Bone marrow (tissue), 2 donors: ENCODE measurements at places on chromosomes 5 and 9.

DNA sequence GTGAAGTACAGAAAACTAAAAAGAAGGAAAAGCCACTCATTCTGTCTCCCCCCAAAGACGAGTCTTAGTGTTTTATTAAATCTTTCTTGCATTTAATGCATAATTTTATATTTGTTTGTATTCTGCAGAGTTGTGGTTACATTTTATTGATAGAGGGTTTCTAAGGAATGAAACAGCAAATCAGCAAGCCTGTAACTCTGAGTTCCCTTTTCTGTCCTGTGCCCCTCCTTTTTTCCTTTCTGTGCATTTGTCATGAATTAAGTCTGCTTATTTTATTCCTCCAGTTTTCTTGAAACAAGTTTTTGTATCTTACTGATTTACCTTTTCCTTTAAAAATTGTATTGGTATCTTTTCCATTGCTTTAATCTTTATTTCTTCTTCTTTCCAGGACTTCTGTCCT, 132.8 kb downstream of the MUSK start:
- DNase-seq, result no peak

- no peak for DNase-seq
Measured at GRCh38 chr9:84111726-84112125, 131.1 kb downstream of the RMI1 start.

DNA sequence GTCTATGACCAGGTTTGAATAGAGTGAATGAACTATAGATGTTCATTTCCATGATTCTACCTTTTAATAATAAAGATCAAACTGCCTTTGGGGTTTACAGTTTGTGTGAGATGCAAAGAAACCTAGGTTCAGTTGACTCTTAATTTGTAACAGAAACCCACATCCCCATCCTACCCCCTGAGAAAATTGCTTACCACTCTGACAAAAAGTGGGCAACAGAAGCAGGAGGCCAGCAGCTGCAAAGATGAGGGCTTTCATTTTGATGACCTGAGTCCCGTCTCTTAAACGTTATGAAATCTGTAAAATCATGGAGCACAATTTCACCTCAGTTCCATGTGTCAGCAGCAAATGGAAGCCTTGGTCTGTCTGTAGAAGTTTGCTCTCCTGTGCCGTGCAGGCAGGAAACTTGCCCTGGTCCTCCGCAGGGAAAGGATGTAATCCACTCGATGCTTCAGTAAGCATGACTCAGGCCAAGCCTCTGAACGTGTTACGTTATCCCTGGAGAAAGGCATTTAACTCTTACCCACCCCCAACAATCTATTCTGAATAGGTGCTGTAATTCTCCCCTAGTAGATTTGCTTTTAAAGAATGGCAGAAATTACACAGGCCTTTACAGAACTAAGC, at the start of gene F2RL2:
Gene F2RL2, minus strand, starts transcription at position 431 of the 624 bp plus-strand sequence. Its CDS starts 173 bp downstream, at position 258.
- no peak for DNase-seq

DNA sequence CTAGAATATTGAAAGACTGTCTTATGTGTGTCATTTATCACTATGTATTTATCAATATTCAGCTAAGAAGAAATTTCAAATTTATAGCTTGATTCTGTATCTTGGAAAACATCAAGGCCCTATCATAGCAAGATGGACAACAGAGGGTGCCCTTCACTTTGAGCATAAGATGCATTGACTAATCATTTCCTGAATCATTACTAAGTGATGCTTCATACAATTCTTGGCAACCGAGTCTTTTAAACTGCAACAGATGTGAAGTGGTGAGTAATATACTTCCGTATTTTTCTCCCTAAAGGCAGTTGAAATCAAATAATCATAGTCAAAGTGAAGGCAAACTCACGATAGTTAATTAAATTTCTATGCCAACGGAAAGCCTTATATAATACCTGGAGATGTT, 318.6 kb upstream of the RGMB start:
- no peak for DNase-seq

DNA sequence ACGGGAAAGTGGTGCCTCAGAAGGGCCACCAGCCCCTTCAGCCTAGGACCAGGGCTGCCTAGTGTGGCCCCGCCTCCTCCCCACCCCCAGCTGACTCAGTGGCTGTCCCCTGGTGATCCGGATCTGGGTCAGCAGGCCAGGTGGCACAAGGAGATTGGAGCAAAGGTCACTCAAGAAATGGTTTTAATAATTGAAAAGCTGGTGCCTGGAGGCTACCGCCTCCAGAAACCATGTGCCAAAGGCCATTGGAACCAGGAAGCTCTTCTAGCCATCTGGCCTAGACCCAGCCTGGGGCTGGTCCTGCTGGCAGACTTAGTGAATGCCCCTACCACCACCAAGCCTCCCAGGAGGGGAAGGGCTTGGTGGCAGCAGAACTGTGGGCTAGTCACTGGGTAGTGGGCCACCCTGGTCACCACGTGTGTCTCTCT, 1.5 kb downstream of the ST6GALNAC4 start:
- DNase-seq, result no peak

- no peak for DNase-seq
Measured at GRCh38 chr5:4699592-4699991, 440.5 kb upstream of the ADAMTS16 start.

DNA sequence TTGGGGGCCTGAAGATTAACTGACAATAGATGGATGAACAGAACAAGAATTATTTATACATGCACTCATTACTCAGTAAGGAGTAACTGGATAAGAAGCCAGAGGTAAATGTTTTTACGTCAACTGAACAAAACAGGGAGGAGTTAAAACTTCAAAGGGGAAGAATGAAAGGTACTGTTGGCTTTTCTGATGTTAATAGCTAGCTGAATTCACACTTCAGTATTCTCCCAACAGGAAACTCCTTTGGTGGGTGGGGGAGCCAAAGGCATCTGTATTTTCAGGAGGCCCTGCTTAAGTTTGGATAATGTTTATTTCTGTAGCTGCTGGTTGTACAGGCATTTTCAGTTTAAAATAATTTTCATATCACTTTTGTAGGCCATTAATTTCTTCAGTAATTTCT, 23.2 kb upstream of the RFK start:
- DNase-seq, result no peak

GRCh38 chr9:79403495-79403894, 168.3 kb upstream of the TLE4 start:
- no peak for DNase-seq

GRCh38 chr5:579746-580366, 32.3 kb upstream of the CEP72 start:
- DNase-seq, result no peak

DNA sequence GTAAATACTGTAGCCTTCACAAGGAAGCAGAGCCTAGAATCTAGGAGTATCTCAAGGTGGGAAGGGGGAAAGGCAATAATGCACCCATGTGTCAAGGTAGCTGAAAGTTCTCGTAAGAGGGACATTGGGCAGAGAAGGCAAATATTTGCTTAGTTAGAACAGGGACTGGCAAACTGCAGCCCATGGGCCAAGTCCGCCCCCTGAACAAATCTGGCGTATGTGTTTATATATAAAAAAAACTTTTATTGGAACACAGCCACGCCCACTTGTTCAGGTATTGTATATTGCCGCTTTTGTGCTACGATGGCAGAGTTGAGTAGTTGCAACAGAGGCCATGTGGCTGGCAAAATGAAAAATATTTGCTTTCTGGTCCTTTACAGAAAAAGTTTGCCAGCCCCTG, 16.1 kb downstream of the KCNN2 start:
- DNase-seq, result no peak

DNA sequence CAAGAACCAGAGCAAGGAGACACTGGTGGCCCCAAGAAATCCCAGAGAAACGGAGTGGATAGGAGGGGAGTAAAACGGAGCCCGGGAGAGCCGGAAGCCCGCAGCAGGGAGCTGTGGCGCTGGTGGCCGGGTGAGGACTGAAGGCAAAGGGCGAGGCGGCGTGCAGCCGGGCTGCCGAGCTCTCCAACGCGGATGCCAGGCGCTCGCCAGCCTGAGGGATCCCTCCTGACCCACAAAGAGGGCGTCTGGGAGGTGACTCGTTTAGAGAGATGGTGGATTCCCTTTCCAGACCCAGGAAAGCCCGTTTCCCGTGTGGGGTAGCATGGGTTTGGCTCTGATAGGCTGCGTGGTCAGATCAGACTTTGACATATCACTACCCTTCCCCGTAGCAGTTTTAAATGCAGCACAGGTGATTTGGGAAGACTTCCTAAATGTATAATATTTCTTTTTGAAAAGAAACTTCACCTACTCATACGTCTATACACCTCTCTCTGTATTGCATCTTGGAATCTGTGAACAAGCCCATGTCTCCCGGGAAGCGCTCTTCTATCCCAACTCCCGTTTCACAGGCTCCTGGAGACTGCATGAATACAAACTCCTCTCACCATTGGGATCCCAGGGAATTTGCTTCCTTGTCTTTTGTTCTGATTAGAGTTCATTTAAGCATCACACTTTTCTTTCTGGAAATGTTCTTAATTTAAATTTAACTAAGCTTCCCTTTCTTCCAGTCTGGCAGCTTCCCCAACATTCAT, 158.1 kb downstream of the C9orf152 start:
- DNase-seq, result no peak

GRCh38 chr9:91978740-91979414, 28.8 kb upstream of the ROR2 start:
- no peak for DNase-seq

DNA sequence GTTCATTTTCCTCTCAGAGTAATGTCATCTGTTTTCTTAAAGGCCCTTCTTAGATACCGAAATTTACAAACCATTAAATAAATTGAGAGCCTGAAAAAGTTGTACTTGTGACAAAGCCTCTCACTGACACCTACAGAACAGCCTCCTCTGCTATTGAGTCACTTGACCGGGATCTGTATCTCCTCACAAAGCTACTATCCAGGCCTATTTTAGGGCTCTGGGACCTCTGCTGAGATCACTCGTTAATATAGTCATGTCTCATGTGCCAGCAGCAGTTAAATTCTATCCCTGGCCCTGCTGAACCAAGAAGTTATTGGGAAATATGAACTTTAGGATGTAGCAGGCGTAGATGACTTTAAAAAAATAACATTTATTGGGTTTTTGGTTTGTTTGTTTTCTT, 31.1 kb downstream of the FBXO38 start:
- DNase-seq, result no peak

DNA sequence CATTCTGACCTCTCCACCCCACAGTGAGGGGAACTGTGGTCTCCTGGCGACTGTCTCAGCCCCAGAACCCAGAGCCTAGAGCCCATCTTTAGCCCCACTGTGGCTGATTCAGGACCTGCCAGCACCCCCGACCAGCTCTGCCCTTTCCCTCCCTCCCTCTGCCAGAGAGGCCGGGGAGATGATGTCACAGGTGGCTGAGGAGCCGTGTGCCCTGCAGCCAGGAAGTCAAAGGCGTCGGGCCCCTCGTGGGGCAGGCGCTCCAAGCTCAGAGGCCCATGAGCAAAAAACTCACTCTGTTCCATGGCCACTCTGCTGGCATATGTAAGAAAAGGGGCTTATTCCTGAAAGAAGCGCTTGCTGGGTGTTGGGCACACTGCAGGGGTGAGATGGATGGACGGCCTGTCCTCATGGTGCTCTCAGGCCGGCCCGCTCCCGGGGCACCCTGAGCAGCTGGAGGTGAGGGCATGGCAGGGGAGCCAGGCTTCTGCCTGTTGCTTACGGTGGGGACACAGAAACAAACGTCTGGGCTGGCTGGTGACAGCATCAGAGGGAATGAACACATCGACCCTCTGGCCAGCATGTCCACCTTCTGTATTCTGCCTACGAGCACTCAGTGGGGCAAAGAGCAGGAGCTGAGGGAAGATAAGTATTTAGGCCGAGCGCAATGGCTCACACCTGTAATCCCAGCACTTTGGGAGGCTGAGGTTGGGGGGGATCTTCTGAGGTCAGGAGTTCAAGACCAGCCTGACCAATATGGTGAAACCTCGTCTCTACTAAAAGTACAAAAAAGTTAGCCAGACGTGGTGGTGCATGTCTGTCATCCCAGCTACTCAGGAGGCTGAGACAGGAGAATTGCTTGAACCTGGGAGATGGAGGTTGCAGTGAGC, 41.1 kb downstream of the LAMC3 start:
- DNase-seq, result no peak

- no peak for DNase-seq
Measured at GRCh38 chr9:108857572-108857971, 1.8 kb upstream of the ACTL7B start.

DNA sequence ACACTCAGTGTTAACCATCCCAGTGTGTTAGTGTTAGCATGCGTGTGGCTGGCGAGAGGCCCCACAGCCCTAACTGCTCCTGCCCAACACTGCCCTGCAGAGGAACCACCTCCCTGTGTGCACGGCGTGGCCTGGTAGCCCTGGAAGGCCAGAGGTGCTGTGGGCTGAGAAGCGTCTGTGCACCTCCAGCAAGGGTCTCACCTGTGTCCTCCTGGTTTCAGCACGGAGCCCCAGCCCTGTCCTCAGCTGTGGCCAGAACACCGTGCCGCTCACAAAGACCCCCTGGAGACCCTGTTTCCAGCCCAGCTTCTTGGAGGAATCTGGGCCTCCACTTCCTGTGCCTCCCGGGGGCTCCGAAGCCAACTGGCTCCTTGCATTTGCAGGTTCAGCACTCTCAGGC, 56.1 kb upstream of the NRARP start:
- DNase-seq, result no peak

GRCh38 chr5:156922207-156922792, 40.7 kb downstream of the TIMD4 start:
- DNase-seq, result no peak

DNA sequence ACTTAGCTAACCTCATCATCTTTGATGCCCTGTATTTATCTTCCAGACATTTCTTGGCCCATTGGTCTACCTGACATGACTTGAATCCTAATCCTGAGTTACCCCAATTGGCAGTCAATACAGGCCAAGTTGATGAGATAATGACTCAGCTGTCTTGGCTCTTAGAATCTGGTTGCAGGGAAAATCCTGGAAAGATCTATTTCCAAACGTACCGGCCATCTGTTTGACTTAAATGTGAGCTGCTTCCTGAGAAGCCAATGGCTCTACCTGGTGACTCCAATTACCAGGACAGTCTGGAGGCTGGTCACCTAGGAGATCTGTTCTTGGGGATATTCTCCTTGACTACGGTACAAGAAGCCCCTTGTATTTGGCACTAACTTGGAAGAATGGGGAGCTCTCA, 475.2 kb upstream of the BRINP1 start:
- DNase-seq, result no peak

DNA sequence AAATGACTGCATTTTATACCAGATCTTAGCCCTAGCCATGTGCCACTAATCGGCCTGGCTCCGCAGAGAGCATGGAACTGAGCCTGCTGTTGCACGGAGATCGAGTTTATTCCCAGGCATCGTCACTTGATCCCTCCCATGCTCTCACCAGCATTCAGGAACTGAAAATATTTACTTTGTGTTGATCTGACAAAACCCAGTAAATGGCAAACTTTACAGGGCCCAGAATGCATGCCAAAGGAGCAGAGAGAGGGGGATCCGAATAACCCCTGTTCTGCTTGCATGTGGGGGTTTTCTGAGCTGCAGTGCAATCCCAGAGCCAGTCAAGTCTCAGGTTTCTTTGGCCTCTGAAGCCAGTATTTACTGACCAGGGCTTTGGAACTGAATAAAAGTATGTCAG, 87.3 kb downstream of the GAS1 start:
- DNase-seq, result no peak
